ENCODE measurements at places on chromosomes 2 and 18.

DNA sequence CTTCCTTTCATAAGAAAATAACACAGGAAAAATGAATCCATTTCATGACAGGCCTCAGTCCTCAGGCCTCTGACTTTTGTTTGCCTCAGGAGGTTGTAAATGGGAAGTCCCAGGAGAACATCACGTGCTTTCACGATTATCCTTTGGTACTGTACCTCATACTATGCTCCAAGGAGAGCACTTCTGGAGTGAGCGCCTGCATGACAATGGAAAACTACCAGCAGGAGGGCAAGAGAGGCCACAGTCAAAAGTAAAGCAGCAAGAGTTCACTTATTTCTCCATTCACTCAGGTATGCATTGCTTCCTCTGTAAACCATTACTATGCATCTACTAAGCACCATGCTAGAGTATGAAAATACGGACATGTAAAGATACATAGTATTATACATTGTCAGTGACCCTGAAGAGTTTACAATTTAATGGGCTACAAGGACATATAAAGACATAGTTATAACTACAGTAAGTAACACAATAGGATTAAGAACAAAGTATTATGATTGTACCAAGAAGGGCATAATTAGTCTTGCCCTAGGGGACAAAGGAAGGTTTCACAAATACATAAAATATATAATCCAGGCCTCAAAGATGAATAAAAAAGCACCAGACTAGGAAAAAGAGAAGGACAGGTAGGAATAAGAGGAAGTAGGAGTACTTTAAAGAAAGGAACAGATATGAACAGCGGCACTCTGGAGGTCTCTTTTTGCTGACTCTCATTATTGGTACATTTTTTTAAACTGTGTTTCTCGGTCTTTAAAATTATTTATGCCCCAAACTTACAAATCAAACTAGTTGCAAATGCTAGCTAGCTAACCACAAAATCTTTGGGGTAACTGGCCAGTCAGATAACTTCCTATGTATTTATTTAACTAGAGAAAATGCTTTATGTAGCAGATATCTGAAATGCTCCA lies 806.7 kb downstream of the NRXN1 start:
- no peak for DNase-seq

- no peak for DNase-seq
Measured at GRCh38 chr2:198316852-198317396, 512.5 kb downstream of the PLCL1 start.

DNA sequence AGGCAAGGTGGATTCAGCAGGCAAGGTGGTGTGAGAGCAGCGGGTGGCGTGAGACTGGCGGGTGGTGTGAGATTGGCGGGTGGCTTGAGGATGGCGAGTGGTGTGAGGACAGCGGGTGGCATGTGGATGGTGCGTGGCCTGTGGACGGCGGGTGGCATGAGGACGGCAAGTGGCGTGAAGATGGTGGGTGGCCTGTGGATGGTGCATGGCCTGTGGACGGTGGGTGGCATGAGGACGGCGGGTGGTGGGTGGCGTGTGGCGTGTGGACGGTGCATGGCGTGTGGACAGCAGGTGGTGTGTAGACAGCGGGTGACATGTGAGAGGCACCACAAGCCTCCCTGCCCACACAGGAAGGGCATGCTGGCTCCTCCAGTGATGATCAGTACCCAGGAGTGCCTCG lies 186.9 kb upstream of the SALL3 start:
- DNase-seq = no peak

DNA sequence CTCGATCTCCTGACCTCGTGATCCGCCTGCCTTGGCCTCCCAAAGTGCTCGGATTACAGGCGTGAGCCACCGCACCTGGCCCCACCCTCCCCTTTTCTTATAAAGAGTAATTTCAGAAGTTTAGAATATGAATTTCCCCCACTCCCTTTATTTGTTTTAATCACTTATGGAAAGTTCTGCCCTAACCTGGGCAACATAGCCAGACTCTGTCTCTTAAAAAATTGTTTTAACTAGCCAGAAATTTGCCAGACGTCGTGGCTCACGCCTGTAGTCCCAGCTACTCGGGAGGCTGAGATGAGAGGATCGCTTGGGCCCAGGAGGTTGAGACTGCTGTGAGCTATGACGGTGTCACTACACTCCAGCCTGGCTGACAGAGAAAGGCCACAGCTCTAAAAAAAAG lies 7.7 kb upstream of the NBAS start:
- no peak for DNase-seq

- no peak for DNase-seq
Measured at GRCh38 chr2:36754578-36754977, 58.1 kb downstream of the VIT start.

- DNase-seq = no peak
Measured at GRCh38 chr2:12210016-12210933, 463.8 kb downstream of the LPIN1 start.
